ENCODE measurements at places on chromosomes 1 and 21.

GRCh38 chr1:160413716-160414115 is 13.4 kb downstream of the VANGL2 start:
- no peak for DNase-seq

- no peak for DNase-seq
These were observed 27.9 kb downstream of the OVAAL start for GRCh38 chr1:180586671-180587155.

GRCh38 chr1:44511769-44512168 is 106.7 kb downstream of the RNF220 start:
- DNase-seq, result no peak

DNA sequence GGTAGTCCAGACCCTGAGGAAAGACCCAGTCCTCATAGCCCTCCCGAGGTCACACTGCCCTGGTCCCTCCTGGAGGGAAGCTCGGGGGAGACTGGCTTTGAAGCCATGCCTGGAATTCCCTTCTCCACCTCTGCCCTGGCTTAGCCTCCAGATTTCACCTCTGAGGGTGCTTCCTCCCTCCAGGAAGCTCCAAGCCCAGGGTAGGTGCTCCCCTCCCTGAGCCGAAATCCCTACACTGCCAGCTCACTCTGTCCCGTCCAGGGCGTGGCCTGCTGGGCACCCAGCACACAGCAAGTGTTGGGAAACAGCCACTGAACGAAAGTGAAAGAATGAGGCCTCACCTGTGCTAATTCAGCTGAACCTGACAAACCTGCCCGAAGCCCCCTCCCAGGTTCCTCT is 6.0 kb upstream of the TNFRSF25 start:
- no peak for DNase-seq

DNA sequence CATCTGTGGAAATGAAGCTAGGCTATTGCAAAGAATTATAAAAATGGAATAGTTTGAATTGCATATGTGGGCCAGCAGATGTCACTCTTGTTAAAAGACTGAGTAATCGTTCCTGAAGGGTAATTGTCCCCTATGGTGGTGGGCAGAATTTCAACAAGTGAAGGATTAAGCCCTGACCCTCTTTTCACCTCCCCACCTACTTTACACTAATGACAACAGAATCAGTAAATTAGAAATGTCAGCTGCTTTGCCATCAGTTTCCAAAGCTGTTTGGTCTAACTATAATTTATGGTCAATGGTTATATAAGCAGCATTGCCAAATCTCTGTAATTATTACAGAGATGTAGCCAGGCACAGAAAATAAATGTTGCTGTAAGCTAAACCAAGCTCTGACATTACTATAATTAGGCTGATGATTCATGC is 898.6 kb downstream of the AMY1C start:
- no peak for DNase-seq

GRCh38 chr1:39825432-39825941 is 36.8 kb upstream of the BMP8B start:
- DNase-seq, result no peak

DNA sequence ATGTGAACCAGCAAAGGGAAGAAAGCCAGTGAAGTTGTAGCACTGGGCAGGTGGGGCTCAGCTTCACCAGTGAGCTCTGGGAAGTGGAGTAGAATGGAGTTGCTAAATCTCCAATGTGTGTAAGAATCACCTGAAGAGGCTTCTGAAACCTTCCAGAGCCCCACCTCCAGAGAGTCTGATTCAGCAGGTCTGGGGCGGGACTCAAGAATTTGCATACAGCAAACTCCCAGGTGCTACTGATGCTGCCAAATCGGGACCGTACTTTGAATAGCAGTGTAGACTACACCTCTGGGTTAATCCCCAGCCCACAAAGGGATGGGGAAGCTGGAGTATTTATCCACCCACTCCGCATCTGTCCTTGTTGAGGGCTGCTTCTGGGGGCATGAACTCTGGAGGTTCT is 154.3 kb downstream of the IGSF21 start:
- no peak for DNase-seq

DNA sequence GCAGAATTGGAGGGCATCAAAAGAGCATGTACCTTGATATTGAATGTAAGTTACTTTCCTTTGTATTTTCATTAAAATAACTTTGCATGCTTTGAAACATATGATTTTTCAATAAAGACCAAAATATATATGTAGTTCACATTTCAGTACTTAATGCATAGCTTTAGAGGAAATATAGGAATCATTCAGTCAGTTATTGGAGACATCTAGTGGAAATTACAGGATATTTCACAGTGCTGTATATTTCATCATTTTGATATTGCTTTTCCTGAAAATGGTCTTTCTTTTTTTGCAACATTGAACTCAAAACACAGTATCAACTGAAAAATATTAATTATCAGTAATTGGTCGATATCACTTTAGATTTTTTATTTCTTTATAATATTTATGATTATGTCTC is 375.8 kb downstream of the NCAM2 start:
- DNase-seq, result no peak

DNA sequence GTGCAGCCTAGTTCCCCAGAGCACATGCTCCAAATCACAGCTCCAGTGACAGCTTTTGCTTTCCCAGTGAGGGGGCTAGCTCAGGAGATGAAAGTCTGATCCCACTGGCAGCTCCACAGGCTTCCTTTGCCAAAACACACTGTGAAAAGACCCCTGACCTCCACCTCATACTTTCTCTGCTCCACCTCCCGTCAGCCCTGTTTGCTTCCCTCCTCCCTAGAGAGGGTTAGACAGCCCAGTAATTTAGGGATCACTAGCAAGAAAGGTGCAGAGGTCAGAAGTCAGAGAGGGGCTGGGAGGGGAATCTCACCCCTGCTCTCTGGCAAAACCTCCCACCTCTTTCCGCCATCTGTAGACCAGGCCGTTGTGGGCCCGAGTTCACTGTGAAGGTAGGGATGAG is 62.8 kb downstream of the PLXNA2 start:
- DNase-seq, result no peak

GRCh38 chr1:191671236-191671635 is 487.0 kb upstream of the RGS18 start:
- DNase-seq, result no peak

DNA sequence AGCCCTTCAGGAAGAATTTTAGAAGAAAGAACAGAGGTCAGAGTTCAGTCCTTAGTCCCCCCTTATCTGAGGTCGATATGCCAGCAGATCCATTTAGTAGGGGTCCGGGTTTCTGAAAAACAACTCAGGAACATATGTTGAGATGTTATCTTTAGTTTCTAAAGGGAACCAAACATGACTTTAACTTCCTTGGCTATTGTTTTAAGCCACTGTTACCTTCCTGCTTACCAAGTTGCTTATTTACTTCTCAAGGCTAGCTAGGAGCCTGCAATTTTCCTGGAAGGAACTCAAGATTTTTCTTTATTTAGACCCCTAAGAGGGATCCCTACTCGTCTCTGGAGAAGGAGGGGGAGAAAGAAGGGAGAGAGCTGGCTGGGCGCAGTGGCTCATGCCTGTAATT is 54.3 kb downstream of the KCNC4 start:
- no peak for DNase-seq

- DNase-seq, result no peak
These were observed 66.8 kb downstream of the DNAH14 start for GRCh38 chr1:224996266-224996665.

- DNase-seq, result no peak
These were observed 538.3 kb upstream of the PKN2 start for GRCh38 chr1:88145752-88146151.

GRCh38 chr1:7680207-7680954 is 90.7 kb upstream of the VAMP3 start:
- DNase-seq, result peak; percentile 20

DNA sequence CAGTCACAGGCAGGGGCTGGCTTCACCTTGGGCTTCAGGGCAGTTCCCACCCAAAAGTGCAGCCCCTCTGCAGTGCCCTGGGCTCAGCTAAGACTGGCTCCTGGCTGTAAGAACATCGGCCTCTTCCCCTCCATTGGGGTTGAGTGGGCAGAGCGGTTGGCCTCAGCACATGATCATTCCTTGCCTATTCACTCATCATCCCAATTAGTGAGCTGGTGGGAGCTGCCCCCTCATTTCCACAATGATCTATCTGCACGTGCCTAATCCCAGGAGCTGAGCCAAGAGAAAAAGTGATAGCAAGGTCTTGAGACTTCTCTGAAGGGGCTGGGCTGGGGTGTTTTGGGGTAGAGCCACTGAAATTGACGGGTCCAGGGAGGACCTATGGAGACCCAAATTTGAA is 133.6 kb downstream of the SYF2 start:
- DNase-seq, result no peak

- no peak for DNase-seq
These were observed 92.1 kb downstream of the SPSB1 start for GRCh38 chr1:9384751-9385245.

- DNase-seq, result no peak
These were observed 17.5 kb downstream of the B3GALT5 start for GRCh38 chr21:39630191-39630591.

DNA sequence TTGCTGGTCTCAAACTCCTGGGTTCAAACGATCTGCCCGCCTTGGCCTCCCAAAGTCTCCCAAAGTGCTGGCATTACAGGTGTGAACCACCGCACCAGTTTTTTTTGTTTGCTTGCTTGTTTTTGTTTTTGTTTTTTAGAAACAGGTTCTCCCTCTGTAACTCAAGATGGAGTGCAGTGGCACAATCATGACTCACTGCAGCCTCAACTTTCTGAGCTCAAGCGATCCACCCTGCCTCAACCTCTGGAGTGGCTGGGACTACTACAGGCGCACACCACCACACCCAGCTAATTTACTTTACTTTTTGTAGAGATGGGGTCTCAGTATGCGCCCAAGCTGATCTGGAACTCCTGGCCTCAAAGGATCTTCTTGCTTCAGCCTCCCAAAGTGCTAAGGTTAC is 47.3 kb upstream of the USP1 start:
- no peak for DNase-seq

- DNase-seq, result no peak
These were observed 22.1 kb upstream of the CLSTN1 start for GRCh38 chr1:9845914-9846313.

GRCh38 chr1:88175631-88176226 is 508.3 kb upstream of the PKN2 start:
- DNase-seq, result no peak

GRCh38 chr1:117942293-117942692 is 12.8 kb downstream of the WDR3 start:
- DNase-seq, result no peak

DNA sequence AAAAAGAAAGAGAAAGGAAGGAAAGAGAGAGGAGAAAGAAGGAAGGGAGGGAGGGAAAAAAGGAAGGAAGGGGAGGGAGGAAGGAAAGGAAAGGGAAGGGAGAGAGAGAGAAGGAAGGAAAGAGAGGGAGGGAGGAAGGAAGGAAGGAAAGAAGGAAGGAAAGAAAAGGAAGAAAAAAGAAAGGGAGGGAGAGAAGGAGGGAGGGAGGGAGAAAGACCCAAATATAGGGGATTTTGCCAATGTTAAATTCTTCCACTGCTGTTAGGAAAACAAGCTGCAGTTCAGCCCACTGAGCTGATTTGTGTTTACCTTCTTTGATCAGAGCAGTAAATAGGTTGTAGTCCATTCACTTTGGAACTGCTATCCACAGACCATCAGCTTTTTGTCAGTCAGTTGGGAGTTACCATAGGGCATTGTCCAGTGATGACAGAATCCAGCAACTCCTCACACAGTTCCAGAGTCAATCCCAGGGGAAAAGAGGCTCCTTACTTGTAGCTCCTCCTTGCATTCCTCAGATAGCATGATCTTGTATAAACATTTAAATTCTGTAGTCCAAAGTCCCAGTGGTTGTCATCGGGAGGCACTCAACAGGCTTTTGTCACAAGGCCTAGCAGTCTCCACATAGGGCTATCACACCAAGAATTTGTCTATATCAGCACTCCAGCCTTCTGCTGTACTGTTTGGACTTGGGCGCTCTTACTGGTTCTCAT is 13.5 kb upstream of the PPP1R8 start:
- no peak for DNase-seq

DNA sequence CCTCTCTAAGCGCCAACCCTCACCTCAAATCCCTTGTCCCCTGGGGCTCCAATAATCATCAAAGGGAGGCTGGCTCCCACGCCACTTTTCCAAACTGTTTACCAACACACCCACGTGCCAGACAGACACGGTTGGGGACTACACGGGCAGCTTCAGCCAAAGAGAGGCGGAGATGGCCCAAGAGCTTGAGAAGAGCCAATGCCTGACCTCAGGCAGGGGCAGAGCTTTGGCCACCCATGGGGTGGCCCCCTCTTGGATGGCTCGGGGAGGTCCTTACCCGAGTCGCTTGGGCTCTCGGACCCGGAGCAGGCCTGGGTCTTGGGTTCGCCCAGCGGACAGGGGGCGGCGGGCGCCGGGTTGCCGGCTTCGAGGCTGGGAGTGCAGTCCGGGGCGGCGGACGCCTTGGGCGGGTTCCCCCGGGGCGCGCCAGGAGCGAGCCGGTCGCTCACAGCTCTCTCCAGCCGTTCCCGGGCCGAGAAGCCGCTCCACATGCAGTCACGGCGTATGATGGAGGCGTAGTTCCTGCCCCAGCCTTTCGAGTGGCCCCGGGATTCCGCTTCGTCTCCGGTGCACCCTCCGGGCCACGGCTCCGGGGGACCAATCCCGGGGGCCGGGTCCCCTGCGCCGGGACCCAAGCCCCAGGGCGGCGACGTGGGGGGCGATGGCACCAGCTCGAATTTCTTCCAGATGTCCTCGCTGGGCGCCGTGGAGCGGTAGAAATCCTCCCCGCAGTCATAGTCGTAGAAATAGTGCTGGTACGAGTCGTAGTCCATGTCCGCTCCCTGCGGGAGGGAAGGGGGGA is 854 bp downstream of the MYCL start:
- DNase-seq, result no peak

- DNase-seq, result no peak
These were observed 29.8 kb upstream of the CFAP298 start for GRCh38 chr21:32641710-32642698.

DNA sequence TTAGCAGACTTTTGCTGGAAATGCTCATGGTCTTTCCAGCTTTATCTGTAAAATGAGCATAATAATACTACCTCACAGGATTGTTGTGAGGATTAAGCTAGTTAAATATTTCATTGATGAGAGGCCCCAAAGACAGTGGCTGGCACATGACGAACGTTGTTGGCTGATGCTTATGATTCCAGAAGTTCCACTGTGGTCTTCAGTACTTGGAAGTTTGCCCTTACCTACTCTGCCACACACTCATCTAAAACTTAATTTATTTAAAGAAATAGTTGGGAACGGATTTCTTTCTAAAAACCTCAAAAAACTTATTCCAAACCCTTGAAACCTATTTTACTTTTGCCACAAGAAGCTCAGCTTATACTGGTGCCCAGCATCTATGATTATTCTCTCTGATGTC is 170.7 kb downstream of the DHRS3 start:
- DNase-seq, result no peak
